NCI-H446 treated with DMSO at 0.1 percent for 48 hours (cell line): ENCODE measurements at places on chromosomes 6 and 20.
A peak's percentile ranks its signal among the peaks of the same experiment; 100 is the strongest.

DNA sequence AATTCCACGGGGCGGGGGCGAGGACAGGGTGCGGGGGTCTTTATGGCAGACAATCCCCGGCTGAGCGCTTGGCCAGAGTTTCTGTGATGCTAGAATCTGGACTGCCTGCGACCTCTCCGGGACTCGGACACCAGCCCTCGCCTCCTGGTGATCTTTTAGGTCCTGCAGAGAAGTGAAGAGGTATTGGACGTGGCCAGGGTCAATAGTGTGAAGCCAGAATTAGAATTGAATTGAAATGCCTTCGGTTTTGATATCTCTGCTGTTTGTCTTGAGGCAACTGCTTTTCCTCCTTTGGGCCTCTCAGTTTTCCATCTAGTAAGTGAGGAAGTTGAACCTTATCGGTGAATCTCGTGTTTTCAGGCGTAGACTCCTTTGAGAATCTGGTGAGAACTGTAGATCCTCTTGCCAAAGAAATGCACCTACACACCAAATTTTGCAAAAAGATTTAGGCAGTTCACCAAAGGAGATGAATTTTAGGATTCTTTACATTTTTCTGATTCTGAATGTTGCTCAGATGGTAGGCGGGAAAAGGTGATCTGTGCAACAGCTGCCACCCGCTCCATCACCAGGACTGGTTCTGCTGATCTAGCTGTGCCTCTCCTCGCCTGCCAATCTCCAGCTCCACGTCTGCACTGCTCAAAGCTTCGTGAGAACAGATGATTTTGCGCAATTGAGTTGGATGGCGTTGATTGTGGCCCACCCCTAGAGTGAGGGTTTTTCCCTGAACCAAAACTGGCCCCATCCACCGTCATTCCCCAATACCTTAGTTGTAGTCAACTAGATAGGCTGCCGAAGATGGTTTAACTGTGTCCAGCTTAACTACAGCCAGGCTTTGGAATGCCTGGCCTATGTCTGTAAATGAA, 837 bp upstream of the OSER1 start:
- no peak for DNase-seq

DNA sequence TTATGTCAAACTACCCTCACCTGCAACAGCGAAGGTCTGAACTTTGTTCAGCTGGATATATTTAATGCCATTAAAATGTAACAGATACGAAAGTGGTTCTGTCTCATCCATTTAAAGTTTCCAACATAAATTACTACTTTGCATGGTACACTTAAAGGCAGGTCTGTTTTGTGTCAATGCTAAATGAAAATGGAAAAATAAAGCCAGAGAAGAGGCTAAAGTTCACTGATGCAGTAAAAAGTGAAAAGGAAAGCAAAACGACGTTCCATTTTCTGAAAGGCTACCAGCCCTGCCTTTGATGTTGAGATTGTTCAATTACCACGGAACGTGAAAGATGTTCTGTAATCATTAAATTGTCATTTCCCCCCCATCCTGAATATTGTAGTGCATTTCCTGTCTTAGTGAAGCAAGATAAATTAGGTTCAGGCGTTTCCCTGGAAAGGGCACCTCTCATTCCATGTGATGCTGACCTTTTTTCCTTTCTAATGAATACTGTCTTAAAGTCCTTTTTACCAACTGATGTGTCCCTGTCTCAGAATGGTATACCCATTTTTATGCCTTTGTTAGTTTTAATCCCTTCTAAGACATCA, 334.7 kb upstream of the JAG1 start:
- no peak for DNase-seq

GRCh38 chr20:56924292-56925081, 295.4 kb downstream of the TFAP2C start:
- DNase-seq = no peak

DNA sequence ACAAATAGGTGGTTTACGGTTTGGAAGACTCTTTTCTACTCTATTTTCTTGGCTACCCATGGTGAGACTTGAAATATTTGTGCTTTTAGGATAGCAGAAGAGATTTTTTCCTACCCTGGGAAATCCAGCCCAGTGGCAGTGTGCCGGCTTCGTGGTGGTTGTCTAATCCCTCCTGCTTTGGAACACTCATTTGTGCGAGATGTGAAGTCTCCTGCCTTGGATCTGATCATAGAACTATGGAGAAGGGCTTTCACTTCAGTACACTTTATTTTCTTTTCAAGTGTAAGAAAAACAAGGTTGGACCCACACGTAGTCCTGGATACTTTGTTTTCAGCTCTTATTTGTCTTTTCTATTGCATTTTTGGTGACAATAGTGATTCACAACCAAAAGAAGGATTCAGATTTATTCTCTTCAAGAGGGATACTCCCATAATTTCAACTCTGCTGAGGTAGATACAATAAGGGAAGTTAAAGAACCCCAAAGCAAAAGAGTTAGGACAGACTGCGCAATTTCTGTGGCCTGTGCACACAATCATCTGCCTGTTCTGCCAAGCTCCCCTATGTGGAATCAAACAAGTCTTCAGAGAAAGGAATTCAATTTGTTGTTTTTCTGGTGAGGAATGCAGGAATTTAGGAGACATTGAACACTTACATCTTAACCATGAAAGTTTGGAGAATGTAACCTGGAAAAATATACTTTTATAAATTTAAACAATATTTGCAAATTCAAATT, 413.2 kb downstream of the GJA1 start:
- no peak for DNase-seq

- no peak for DNase-seq
These were observed 7.6 kb upstream of the UST start for GRCh38 chr6:148738946-148739821.

DNA sequence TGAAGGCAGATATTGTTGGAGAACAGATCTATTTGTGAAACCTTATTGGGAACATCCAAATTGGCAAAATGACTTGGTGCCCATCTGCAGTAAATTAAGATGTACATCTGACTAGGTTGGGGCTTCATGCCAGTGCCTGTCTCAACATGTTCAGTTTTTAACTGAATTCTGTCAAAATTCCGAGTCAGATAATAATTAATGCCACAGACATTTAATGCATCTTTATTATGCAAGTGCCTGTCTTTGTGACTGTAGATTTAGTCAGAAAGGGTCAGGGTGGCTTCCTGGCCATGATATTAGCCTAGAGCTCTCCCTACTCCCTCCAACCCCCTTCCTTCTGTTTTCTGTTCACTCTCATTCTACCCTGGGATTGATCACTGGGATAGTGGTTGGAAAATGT, 199.3 kb upstream of the FLRT3 start:
- peak; percentile 98 for DNase-seq

- DNase-seq = no peak
These were observed 126.5 kb upstream of the JAG1 start for GRCh38 chr20:10800288-10800687.

DNA sequence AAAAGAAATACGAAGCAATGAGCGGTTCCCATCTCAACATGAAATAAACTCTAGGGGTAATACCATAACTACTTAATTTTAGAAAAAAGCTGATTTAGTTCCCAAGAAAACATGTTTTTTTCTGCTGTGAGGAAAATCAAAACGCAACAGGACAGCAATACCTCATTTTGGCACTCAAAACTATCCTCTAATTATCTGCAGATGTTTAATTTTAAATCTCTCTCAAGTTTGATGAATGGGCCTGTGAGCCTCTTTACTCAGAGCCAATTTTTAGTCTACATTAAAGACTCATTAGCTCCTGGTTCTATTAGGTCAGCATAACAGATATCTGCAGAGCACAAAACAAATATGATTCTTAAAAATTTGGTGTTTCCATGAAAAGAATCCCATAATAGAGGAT, 28.1 kb downstream of the RNF24 start:
- peak; percentile 65 for DNase-seq

DNA sequence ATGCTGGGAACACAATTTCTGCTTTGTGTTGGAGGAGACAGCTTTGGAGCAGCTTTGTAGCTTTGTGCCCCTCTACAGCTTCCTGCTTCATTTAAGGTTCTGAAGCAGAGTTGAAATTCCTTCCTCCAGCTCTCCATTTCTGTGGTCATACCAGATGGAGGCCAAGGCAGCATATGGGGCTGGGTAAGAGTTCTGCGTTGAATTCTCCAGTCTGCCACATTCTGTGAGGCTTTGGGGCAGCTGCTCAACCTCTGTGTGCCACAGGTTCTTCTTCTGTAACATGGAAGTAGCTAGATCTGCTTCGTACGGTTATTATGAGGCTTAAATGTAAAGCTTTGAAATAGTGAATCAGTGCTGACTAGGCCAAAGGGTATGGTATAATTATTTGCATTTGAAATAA, 2.9 kb upstream of the TRIM26 start:
- DNase-seq = no peak

DNA sequence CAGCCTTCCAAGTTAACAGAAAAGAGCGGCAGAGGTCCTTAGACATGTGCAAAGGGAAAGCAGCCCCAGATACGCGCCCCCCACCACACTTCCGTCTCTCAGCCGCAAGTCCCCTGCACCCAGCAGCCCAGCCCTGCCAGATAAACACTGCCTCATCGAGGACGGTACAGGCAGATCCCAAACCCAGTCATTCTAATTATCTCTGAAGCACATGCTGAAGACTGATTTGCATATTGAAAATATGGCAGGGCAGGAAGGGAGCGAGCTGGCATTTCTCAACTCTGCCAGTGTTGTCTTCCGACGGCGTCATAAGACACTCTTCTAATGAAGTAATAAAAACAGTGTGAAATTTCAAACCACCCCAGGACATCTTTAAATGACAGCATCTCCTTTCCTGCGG, 122.8 kb upstream of the CDH4 start:
- no peak for DNase-seq

- no peak for DNase-seq
These were observed 37.9 kb upstream of the BEND6 start for GRCh38 chr6:56916849-56917551.

DNA sequence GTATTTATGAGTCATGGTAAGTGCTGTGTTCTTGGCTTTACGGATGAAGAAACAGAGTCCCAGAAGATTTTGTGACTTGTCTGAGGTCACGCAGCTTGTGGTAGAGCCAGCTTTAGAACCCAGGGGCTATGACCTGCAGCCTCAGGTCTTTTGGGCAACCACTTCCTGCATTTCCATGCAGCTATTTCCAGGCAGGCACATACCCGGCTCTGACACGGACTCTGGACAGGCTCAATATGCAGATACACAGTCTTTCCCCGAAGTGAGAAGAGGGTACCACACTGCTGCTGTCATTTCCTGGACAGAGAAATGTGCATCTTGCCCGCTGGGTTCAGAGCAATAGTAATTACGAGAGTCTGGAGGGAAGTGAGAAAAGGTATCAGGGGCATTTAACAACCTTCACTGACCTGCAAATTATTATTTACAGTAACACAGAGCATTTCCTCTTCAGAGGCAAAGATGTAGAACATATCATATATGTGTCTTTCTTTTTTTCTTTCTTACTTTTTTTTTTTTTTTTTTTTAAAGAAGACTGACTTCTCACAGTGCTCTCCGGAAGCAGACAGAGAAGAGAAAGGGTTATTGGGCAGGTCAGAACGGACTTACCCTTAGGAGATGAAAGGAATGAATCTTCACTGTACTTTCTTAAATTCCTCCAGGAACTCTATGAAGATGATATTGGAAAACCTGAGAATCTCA, 185.1 kb downstream of the CLIC5 start:
- no peak for DNase-seq

- DNase-seq = no peak
These were observed 50.9 kb downstream of the COL12A1 start for GRCh38 chr6:75154973-75155372.

- DNase-seq = no peak
These were observed 35.7 kb upstream of the CD93 start for GRCh38 chr20:23121751-23122320.

DNA sequence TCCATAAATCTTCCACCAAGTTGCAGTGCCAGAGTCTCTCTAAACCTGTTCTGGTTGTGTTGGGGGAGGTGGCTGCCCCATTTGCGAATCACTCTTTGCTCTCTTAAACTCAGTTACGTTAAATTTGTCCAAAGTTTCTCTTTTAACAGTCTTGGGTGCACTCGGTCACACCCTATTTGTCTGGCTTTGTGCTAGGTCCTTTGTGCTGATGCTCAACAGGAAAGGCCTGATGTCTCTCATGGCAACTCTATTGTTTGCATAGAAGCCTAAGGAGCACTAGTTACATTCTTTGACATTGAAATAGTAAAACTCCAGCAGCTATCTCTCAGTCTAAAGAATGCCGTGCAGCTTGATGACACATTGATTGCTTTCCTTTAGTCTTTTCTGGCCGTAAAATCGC, 105.1 kb downstream of the TRMT11 start:
- DNase-seq = no peak

DNA sequence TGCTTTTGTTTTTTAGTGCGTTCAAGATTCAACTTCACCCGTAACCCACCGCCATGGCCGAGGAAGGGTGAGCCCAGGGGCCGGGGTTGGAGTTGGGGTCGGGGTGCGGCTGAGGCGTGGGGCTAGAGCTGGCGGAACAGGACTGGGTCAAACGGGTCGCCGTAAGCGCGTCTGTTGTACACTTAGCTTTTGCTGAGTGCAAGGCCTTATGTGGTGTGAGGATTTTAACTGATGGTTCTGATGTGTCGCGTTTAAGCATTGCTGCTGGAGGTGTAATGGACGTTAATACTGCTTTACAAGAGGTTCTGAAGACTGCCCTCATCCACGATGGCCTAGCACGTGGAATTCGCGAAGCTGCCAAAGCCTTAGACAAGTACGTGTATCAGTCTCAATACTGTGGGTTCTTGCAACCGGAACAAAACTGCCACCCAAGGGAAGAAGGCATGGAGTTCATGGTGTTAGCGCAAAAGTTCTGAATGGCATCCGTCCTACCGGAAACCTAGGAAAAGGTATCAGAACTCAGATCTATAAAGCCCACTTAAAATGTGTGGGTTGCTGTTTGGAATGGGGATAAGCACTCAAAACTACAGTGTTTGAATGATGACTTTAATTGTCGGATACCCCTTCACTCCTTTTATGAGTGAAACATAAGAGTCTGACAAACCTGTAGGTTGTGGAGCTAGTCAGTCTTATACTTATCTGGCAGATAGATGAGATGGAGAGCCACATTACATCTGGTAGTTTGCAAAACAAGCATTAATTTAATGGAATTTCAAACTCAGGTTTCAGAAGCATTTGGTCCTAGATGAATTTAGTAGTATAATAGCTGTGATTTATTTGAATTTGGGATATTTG, 574 bp downstream of the RPS12 start:
- DNase-seq = no peak

GRCh38 chr6:20997770-20998147, 463.5 kb downstream of the CDKAL1 start:
- no peak for DNase-seq
